ENCODE measurements at places on chromosomes 2 and 18.

- peak; percentile 1 for DNase-seq
Observed at GRCh38 chr2:226423498-226423960, 376.1 kb downstream of the IRS1 start.

DNA sequence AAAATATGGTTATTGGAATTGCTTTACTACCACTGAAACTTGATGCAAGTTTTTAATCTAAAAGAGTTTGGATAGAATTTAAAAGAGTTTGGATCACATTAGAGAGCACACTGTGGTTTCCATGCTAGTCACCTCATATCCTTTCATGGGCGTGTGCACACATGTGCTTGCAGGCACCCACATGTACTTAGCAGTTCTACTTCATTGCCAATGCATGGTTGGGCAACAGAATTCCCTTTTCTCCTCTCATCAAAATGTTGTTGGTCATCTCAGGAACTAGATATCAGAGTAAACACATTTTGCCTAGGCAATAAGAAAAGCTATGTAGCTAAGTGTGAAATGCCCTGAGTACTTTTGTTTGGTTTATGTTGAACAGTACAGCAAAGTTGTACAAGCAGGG is 254.1 kb upstream of the RASGRP3 start:
- DNase-seq = no peak

DNA sequence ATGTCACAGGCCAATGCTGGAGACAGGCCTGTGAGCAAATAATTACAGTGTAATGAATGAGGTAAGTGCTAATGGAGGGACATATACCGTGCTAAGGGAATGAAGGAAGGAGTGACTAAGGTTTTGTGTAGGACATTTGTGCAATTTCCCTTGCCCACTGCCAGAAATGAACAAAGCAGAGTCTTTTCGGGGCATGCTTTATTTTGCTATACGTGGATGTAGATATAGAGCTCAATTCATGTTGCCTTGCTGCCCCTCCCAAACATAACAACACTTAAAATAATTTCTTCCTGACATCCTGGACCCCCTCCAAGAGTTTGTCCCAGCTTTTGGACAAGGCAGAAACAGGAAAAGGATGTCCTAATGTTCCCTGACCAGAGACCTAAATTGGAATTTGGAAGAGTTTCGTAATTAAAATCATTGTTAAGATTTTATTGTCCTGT is 23.7 kb upstream of the CD28 start:
- DNase-seq = no peak

- peak; percentile 47 for DNase-seq
Observed at GRCh38 chr2:86037141-86037794, 68.4 kb downstream of the POLR1A start.

DNA sequence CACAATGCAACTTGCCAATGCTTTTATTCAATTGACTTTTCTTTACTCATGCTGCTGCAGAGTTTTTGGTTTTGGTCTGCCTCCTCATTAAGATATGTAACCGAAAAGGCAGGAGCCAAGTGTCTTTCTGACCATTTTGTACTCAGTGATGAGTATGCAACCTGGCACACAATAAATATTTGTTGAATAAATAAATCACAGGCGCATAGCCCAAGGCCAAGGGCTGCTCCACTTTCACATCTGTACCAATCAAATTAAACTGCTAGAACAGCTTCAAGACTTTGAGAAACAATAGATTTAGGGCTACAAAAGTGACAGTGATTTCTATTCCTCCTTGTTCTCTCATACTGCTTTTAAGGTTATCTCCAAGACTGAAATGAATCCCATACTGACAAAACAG is 828.2 kb downstream of the RNF144A start:
- DNase-seq = no peak

DNA sequence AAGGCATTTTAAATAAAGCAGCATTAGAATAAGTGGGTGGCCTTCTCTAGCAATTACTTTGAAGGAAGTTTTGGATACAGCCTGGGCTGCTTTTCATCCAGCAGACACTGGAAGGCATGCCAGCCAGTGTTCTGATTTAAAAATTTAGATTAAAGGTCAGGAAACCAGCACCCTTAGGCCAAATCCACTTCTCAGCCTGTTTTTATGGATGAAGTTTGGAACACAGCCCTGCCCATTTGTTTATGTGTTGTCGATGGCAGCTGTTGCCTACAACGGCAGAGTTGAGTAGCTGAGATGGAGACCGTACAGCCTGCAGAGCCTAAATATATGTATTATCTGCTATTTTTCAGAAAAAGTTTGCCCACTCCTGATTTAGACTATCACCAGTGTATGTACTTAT is 313.6 kb upstream of the ACVR2A start:
- DNase-seq = no peak

- no peak for DNase-seq
Observed at GRCh38 chr2:100944617-100945432, 57.3 kb upstream of the RPL31 start.

DNA sequence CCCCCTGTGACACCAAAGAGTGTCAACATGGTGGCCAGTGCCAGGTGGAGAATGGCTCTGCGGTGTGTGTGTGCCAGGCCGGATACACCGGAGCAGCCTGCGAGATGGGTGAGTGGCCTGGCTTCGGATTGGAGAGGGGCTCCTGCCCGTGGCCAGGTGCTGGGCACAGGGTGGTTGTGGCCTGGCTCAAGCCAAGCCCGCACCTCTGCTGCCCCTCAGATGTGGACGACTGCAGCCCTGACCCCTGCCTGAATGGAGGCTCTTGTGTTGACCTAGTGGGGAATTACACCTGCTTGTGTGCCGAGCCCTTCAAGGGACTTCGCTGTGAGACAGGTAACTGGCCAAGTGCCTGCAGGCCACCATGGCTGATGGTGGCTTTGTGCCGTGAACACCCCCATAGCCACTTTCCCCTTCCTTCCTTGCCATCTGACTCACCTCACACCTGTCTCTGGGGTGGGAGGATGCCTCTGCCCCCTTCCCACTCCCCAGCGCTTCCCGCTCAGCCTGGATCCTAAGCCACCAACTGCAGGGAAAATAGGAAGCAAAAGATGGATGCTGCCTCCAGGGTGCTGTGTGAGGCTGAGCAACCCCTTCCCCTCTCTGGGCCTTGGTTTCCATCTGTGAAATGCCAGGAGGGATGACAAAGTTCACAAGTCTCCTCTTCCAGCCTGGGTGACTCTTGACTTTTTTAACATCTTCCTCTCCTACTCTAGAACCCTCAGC is 41.8 kb downstream of the SNED1 start:
- no peak for DNase-seq

- DNase-seq = no peak
Observed at GRCh38 chr2:190355968-190356644, 12.7 kb downstream of the INPP1 start.

- DNase-seq = no peak
Observed at GRCh38 chr2:174784316-174784715, 20.0 kb upstream of the CHRNA1 start.

GRCh38 chr2:174492963-174493431 is 6.2 kb upstream of the GPR155 start:
- peak; percentile 21 for DNase-seq

DNA sequence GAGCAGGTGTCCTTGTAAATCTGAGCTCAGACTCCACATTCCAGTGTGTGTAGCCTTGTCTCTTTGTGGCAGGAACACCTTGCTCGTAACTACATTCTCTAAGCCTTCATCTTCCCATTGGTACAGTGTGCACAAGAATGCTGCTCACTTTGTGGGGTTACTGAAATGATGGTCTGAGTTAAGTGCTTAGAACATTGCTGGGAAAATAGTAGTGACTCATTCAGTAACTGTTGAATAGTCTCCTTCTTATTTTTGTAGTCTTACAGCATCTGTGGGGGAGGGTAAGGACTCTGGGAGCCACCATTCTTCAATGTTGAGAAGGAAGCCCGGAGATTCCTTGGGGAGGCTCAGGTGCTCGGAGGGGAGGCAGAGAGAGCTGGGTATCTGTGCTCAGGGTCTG is 236.0 kb upstream of the HDAC4 start:
- DNase-seq = no peak

Measured in stimulated activated CD8-positive, alpha-beta memory T cell treated with anti-CD3 and anti-CD28 coated beads, Interleukin-12 subunit alpha, Interleukin-12 subunit beta, amount 100 ng/mL, for 4 hours (primary cell).